ENCODE measurements at places on chromosomes 7 and 10.

- no peak for DNase-seq
Measured at GRCh38 chr7:129890090-129890489, 62.7 kb downstream of the UBE2H start.

DNA sequence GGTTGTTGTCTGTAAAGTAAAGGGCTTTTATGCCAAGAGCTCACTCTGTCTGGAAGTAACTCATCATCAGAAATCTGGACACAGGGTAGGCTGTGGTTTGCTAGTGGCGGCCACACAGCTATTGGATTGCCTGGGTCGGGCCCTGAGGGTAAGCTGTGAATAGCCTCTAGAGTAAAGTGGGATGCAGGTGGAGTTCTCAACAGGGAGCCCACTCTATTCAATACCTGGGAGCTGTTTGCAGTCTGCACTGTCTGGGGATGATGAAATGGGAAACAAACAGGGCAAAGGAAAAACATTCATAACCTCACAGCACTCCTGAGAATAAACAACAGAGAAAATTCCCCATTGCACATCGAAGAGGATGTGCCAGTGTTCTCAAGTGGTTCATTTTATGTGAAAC is 582.6 kb downstream of the CALN1 start:
- DNase-seq: no peak

GRCh38 chr10:31771331-31771831 is 157.2 kb downstream of the ARHGAP12 start:
- peak; percentile 63 for DNase-seq

GRCh38 chr10:108911814-108912541 is 1011.3 kb downstream of the XPNPEP1 start:
- DNase-seq: peak; percentile 59

DNA sequence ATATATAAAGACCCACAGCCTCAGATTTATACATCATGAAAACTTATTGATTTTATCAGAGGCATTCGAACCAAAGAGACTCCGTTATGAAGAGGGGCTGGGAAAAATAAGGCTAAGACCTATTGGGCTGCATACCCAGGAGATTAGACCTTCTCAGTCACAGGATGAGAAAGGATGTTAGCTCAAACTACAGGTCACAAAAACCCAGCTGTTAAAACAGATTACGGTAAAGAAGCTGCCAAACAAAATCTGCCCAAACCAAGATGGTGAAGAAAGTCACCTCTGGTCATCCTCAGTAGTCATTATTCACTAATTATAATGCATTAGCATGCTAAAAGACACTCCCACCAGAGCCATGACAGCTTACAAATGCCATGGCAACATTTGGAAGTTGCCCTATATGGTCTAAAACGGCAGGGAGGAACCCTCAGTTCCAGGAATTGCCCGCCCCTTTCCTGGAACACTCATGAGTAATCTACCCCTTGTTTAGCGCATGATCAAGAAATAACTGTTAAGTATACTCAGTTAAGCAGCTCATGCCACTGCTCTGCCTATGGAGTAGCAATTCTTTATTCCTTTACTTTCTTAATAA is 362.5 kb upstream of the PCDH15 start:
- no peak for DNase-seq

DNA sequence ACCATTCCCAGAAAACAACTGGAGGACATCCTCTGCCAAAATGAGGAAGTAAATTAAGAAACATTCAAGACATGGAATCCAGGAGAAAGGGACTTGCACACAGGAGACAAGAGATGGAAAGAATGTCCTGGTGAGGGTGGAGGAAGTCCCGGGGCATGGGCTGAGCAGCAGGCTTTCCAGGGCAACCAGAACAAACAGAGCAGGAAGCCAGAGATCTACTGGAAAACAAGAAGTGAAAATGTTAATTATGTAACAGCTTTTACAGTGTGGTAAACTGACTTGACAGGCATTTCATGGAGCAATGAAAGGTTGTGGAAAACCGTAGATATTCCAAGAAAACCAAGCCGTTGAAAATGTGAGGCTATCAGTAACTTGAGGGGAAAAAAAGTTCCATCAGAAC is 55.2 kb upstream of the ZNF746 start:
- DNase-seq: no peak

DNA sequence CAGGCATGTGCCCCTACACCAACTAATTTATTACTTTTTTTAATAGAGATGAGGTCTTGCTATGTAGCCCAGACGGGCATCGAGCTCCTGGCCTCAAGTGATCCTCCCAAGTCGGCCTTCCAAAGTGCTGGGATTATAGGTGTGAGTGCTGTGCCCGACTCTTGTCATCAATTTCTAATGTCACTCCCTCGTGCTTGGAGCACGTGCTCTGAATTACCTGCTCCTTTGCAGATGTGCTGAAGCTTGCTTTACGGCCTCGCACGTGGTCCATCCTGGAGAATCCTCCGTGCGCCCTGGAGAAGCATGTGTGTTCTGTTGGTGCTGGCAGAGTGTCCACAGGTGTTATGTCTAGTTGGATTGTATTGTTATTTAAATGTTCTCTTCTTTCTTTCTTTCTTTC is 11.8 kb upstream of the UBE3C start:
- no peak for DNase-seq

- no peak for DNase-seq
Measured at GRCh38 chr7:135970045-135970444, 7.1 kb downstream of the MTPN start.

DNA sequence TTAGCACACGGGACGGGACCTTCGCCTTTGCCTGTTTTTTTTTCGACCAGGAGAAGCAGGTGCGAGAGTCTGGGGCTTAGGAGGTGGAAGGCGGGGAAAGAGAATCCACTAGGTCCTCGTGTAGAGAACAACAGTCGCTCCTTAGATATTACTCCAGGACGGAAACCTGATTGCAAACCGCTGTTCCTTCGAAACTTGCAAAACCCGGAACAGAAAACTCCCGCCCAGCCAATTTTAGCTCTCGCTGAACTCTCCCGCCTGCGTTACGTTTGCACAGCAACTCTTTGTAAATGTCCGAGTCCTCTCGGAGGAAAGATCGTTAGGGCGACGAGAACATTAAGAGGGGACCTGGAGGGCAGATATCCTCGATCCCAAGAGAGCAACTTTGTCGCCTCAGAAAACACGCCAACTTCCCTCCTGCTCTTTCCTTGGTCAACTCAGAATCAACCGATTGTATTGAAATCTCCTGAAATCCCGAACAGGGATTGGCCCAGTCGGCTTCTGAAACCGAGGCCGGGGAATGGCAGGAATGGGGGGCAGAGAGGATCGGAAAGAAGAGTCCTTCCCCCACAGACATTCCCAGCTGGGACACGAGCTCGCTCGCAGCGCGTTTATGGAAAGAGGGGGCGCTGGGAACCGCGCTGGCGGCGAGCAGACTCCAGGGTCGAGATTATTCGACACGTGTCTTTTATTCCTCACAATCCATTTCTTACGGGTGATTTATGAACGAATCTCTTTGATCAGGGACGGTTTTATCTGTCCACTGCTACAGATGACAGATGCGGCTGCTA is 9.9 kb downstream of the TWIST1 start:
- DNase-seq: peak; percentile 82

- peak; percentile 85 for DNase-seq
Measured at GRCh38 chr7:93921607-93922566, at the start of gene GNG11. TSS of gene GNG11 (plus strand) at chr7:93921735. CDS start at chr7:93922138, 403 bp downstream.

DNA sequence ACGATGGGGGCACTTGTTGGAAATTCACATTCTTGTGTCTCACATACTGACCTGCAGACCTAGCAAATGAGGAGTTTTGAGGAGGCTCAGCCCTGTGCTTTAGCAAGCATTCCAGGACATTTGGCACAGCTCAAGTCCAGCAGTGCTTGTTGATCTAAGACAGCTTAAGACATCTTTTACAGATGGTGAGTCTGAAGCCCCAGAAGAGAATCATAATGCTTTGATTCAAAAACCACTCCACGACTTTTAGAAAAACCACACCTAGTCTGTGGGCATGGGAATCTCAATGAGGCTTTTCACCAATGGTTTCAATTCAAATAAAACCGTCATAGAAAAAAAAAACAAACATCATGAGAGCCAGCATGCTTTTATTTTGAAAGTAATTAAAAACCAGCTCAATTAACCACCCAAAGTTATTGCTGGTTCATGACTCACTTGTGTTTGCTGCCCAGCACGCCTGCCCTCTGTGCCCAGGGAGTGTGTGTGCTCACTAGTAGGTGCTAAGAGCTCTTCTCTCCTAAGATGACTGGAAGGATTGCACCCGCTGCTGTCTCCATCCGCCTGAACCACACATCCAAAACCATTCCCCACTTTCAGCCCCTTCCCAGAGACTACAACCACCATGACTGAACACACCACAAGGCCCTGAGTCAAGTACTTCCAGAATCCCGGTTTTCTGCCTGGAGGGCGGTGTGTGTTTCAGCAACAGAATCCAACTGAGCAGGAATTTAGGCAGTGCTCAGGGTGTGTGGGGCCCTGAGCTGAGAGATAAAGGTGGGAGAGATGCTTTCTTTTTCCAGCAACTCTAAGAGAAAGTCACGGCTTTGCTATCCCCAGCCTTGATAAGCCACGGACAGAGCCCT is 130.2 kb upstream of the ADAM12 start:
- DNase-seq: no peak

DNA sequence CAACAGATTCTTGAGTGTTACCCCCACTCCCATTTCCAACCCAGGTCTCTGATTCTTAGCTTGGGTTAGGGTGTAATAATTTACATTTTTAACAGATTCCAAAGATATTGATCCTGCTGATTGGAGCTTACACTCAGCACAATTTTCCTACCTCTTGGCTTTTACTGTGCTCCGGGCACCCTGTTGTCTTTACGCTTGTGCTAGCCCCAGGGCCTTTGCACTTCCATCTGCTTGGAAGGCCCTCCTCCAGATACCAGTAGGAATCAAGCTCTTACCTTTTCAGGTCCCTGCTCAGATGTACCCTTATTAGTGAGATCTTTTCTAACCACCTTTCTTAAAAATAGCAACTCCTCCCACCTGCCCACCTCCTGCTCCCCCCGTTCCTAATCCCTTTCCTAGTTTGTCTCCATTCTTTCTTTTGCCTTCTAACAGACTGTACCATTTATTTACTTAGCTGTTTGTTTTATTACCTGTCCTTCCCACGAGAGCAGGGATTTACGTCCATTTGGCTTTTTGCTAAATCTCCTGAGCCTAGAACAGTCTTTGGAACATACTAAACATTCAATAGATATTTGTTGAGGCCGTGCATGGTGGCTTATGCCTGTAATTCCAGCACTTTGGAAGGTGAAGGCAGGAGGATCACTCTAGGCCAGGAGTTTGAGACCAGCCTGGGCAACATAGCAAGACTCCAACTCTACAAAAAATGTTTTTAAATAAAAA is 316.3 kb downstream of the PRPF18 start:
- DNase-seq: no peak

- DNase-seq: no peak
Measured at GRCh38 chr10:65816536-65816935, 1109.3 kb upstream of the LRRTM3 start.

DNA sequence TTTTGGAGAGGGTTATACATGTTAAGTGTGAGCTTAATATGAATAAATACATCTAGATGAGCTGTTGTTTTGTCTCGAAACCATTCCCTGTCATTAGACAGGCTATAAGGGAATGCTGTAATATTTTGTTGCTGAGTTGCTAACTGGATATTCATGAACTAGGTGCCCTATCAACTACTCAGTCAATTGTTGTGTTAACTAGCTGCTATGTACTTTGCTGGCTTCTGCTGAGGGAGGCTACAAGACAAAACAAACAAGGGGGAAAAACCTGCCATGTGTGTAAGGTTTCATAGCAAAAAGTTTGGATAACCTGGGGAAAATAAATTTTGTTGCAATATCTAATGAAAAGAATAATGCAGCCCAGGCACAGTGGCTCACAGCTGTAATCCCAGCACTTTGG is 110.4 kb downstream of the CSTF2T start:
- no peak for DNase-seq

DNA sequence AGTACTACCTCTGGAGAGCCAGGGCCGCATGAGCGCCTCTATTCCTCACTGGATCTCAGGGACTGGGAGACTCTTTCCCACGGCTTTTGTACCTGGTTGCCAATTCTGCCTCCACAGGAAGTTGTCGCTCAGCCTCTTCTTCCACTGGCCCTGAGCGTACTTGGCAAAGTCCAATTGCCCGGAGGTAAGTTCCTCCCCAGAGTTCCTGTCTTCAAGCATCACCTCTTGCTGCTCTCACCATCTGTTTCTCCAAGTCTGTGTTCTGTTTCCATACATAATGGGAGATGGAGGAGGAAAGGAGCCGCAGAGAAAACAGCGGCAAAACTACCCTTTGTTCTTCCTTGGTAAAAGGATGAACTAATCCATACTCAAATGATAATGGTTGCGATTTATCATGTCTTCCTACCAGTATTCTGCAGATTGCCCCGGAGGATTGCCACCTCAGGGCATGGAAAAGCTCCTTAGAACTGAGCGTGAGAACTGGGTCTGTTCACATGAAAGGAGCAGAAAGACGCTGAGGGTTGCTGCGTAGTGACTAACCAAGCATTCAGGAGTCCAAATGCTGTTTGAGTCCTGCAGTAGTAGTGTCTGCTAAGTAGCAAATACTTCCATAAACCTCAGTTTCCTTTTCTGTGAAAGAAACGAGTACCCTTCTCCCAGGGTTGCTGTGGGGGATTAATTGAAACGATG is 170.2 kb upstream of the GLI3 start:
- no peak for DNase-seq

- DNase-seq: no peak
Measured at GRCh38 chr7:100975371-100975821, 6.0 kb downstream of the MUC12 start.

DNA sequence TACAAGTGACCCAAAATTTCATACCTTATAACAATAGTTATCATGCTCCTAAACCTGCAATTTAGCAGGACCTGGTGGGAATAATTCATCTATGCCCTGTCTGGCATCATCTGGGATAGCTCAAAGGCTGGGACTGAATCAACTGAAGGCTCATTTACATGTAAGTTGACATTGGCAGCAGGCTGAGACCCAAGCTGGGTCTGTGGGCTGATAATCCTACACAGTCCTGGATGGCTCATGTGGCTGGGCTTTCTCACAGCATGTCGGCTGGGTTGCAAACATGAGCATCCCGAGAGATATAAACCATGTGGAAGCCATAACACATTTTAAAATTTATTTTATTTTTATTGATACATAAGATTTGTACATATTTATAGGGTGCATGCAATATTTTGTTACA is 19.5 kb upstream of the ABCB5 start:
- peak; percentile 19 for DNase-seq

DNA sequence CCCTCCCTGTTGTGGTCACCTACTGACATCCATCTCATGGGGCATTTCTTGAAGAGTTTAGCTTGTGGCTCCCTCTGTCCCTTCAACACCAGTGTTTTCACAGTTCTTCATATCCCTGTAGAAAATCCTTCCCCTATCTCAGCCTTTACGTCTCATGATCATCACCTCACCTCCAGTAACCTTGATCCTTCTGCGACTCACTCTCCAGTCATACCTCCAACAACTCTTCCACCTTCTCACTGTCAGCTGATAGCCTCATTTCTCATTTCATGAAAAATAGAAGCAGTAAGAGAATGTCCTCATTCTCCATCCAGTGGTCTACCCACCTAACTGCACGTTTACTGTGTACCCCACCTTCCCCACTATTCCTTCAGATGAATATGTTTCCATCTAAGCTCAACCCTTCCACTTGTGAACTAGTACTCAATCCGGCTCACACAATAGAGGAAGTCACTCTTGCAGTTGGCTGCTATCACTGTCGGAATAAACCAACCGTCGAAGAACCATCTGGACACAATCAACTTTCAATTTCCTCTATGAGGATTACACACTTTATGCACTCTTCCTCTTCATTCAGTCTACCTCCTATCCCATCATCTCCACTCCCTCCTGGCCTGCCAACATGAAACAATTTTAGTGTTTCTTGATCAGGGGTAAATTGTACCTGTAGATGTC is 256.0 kb downstream of the AHR start:
- DNase-seq: no peak

Data from astrocyte of the spinal cord (primary cell).